ENCODE measurements at places on chromosomes 16 and 17.

DNA sequence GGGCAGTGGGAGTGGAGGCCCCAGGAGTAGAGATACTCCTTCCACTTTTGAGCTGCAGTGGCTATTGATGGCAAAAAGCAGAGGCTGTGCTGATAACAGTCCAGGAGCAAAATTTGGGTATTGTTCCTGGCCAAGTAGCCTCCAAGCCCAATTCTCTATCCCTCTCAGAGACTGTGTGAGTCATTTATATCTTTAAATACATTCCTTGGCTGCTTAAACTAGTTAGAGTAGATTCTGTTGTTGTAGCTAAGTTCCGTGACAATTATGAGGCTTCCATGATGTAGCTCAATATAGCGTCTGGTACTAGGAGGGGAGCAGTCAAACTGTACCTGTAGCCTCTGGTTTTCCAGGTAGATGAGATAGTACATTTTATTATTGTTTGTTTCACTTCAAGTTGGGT is 19.9 kb upstream of the UBE2G1 start:
- no peaks in the 10 kb centered on the region for H3K4me1 ChIP-seq
- no peaks in the 10 kb centered on the region for H3K27me3 ChIP-seq
- DNase-seq: no peak
- H3K36me3 ChIP-seq: no peaks in the 10 kb centered on the region

GRCh38 chr17:42560246-42560645 is 1.7 kb upstream of the COASY start:
- no peak overlapping the region for H3K27ac ChIP-seq
- H3K27me3 ChIP-seq: no peaks in the 10 kb centered on the region
- no peak for DNase-seq
- H3K36me3 ChIP-seq: no peaks in the 10 kb centered on the region
- peaks cover 44% of the 10 kb centered on the region for H3K4me1 ChIP-seq
- H3K4me3 ChIP-seq: no peak overlapping the region

DNA sequence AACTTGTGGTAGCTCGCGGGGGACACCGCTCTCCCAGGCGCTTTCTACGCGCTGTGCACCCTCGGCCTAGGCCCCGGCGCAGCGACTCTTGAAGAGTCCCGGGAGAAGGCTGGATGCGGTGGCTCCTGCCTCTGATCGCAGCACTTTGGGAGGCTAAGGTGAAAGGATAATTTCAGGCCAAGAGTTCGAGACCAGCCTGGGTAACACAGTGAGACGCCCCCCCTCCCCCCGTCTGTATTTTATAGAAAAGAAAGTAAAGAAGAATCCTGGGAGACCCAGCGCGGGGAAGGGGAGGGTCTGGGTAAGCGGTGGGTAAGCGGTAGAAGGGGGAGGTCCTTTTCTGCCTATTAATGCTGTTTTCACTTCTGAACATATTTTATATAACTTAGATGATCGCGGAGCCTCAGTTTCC is 486 bp upstream of the PLLP start:
- H3K4me3 ChIP-seq: peak overlapping the region; percentile 57
- H3K27me3 ChIP-seq: no peaks in the 10 kb centered on the region
- DNase-seq: no peak
- peak overlapping the region; percentile 57 for H3K27ac ChIP-seq
- peaks cover 25% of the 10 kb centered on the region for H3K4me1 ChIP-seq

- DNase-seq: no peak
- no peaks in the 10 kb centered on the region for H3K27me3 ChIP-seq
- H3K27ac ChIP-seq: no peak overlapping the region
- no peaks in the 10 kb centered on the region for H3K36me3 ChIP-seq
- no peak overlapping the region for H3K4me3 ChIP-seq
Observed at GRCh38 chr16:25052530-25052929, 37.4 kb upstream of the ARHGAP17 start.

GRCh38 chr17:31392856-31393748 is 1.6 kb downstream of the RAB11FIP4 start:
- H3K36me3 ChIP-seq: no peaks in the 10 kb centered on the region
- peaks cover 18% of the 10 kb centered on the region for H3K4me1 ChIP-seq
- H3K4me3 ChIP-seq: no peak overlapping the region
- DNase-seq: no peak
- H3K27me3 ChIP-seq: no peaks in the 10 kb centered on the region

GRCh38 chr17:73022694-73023093 is 69.8 kb downstream of the SLC39A11 start:
- no peak for DNase-seq
- no peaks in the 10 kb centered on the region for H3K36me3 ChIP-seq
- no peak overlapping the region for H3K4me3 ChIP-seq
- peaks cover 6% of the 10 kb centered on the region for H3K4me1 ChIP-seq
- H3K27me3 ChIP-seq: no peaks in the 10 kb centered on the region
- H3K27ac ChIP-seq: no peak overlapping the region

DNA sequence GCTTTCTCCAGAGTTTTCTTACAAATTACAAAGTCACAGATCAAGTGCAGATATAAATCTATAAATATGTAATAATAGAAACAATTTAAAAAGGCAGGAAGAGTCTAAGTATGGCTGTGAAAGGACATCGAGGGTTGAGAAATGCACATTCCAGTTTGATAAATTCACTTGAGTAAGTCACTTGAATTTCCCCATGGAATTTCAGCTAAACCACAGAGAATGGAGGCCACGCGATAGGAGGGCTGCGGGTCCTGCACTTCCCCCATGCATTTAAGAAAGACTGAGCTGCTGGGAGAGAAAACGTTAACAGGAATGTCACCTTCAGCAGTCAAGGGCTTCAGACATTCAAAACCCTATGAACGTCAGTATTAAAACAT is 6.1 kb upstream of the MXRA7 start:
- H3K4me1 ChIP-seq: peaks cover 14% of the 10 kb centered on the region
- H3K36me3 ChIP-seq: no peaks in the 10 kb centered on the region
- no peaks in the 10 kb centered on the region for H3K27me3 ChIP-seq

DNA sequence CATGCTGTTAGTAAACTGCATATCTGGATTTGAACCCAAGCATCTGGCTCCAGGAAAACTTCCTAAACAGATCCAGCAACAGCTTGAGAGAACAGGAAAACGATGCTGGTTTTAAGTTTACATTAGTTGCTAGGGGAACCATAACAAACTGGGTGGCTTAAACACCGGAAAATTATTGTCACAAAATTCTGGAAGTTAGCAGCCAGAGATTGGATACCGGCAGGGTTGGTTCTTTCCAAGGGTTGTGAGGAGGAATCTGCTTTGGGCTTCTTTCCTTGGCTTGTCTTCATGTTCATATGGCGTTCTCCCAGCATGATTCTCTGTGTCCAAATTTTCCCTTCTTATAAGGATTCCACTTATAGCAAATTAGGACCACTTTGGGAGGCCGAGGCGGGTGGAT is 276.9 kb upstream of the TOM1L1 start:
- H3K4me3 ChIP-seq: no peak overlapping the region
- H3K36me3 ChIP-seq: no peaks in the 10 kb centered on the region
- DNase-seq: no peak

- no peaks in the 10 kb centered on the region for H3K27me3 ChIP-seq
- H3K27ac ChIP-seq: no peak overlapping the region
- no peak overlapping the region for H3K4me3 ChIP-seq
- no peaks in the 10 kb centered on the region for H3K4me1 ChIP-seq
Observed at GRCh38 chr17:21689604-21690003, 2.7 kb upstream of the KCNJ18 start.

DNA sequence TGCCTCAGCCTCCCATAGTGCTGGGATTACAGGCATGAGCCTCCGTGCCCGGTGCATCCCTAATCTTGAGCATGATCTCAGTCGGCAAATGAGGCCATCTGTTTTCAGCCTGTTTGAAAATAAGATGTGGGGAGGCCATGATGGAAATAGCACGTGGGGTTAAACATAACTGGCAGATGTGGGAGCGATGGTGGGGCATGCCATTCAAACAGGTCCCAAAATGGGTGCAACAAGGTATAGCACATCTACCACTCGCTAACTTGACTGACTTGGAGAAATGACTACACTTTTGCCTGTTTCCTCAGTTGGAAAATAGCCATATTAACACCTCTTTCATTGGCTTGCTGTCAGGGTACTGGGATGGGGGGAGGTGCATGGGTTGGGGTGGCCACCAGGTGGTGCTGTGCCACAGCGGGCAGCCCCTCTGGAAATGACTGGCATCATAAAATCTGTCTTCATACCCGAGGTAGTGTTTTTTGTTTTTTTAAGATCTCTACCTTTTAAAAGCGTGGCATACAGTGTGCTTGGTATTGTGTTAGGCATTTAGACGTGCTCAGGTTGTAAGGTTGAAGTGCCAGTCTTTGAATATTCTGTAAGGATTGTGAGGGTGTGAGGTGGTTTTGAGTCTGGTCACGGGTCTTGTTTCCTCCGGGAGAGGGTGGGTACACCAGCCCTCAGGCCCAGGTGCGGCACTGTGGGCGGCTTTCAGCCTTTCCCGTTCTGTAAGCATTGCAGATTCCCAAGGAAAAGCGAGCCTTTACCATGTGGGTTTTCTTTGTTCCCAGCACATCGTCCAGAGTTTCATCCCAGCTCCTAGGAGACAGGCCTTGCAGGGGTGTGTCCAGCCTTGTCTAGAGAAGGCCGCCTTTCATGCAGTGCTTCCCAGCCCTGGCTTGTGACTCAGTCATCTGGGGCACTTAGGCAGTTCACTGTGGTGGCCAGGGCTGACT is 2.9 kb upstream of the TTYH2 start:
- H3K36me3 ChIP-seq: no peaks in the 10 kb centered on the region
- H3K4me1 ChIP-seq: peaks cover 74% of the 10 kb centered on the region
- H3K27me3 ChIP-seq: no peaks in the 10 kb centered on the region
- DNase-seq: no peak

- no peaks in the 10 kb centered on the region for H3K36me3 ChIP-seq
- no peaks in the 10 kb centered on the region for H3K27me3 ChIP-seq
- DNase-seq: no peak
- H3K4me1 ChIP-seq: peaks cover 7% of the 10 kb centered on the region
- H3K27ac ChIP-seq: no peak overlapping the region
- no peak overlapping the region for H3K4me3 ChIP-seq
Observed at GRCh38 chr16:3997231-3997841, 116.8 kb upstream of the CREBBP start.

DNA sequence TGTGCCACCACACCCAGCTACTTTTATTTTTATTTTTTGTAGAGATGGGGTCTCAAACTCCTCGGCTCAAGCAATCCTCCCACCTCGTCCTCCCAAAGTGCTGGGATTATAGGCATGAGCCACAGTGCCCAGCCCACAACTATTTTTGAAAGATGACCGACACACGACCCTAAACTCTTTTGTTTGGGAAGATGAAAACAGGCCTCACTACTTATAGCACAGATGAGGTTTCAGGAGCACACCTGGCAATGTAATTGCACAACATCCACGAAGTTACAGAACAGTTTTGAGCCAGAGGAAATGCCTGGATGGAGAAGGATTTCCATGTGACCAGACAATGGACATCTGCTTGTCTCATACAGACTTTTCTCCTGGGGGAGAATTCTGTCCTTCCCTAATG is 43.4 kb upstream of the PRSS54 start:
- H3K4me3 ChIP-seq: no peak overlapping the region
- no peak for DNase-seq
- H3K4me1 ChIP-seq: peaks cover 5% of the 10 kb centered on the region
- no peaks in the 10 kb centered on the region for H3K36me3 ChIP-seq

GRCh38 chr17:81858967-81859905 is 1.1 kb downstream of the P4HB start:
- H3K4me1 ChIP-seq: peaks cover 73% of the 10 kb centered on the region
- H3K4me3 ChIP-seq: peak overlapping the region; percentile 86
- DNase-seq: peak; percentile 87

DNA sequence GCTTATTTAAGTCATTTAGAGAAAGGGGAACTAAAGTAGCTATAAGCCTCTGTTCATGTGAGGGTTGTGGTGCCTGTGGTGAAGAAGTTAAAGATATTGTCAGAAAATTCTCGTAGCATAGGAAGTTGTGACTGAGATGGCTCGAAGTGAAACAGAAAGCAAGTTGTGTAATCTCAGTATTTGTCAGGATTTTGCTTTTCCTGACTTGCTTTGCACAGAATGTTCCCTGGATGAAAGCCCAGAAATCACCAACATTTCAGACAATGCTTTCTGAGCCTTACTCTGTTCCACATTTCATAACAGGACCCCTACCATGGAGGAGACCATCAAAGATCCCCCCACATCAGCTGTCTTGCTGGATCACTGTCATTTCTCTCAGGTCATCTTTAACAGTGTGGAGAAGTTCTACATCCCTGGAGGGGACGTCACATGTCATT is 10.6 kb downstream of the CALCOCO2 start:
- H3K4me1 ChIP-seq: peaks cover 71% of the 10 kb centered on the region
- H3K4me3 ChIP-seq: peak overlapping the region; percentile 47
- no peaks in the 10 kb centered on the region for H3K27me3 ChIP-seq
- H3K36me3 ChIP-seq: peaks cover 34% of the 10 kb centered on the region
- peak overlapping the region; percentile 93 for H3K27ac ChIP-seq

- H3K4me3 ChIP-seq: no peak overlapping the region
- H3K4me1 ChIP-seq: peaks cover 15% of the 10 kb centered on the region
- H3K36me3 ChIP-seq: no peaks in the 10 kb centered on the region
Observed at GRCh38 chr16:3490911-3491629, 4.2 kb downstream of the C16orf90 start.

- DNase-seq: no peak
- no peaks in the 10 kb centered on the region for H3K36me3 ChIP-seq
- H3K27ac ChIP-seq: no peak overlapping the region
- H3K27me3 ChIP-seq: no peaks in the 10 kb centered on the region
Observed at GRCh38 chr16:75789237-75789636, 62.9 kb upstream of the CPHXL start.

- H3K36me3 ChIP-seq: no peaks in the 10 kb centered on the region
- H3K27ac ChIP-seq: no peak overlapping the region
- peaks cover 9% of the 10 kb centered on the region for H3K4me1 ChIP-seq
- no peaks in the 10 kb centered on the region for H3K27me3 ChIP-seq
- DNase-seq: peak; percentile 20
Observed at GRCh38 chr17:77722366-77722765, 236.1 kb upstream of the TNRC6C start.

- H3K4me3 ChIP-seq: no peak overlapping the region
- H3K27me3 ChIP-seq: no peaks in the 10 kb centered on the region
- H3K36me3 ChIP-seq: no peaks in the 10 kb centered on the region
- no peaks in the 10 kb centered on the region for H3K4me1 ChIP-seq
- no peak overlapping the region for H3K27ac ChIP-seq
Observed at GRCh38 chr16:25896411-25896810, 204.7 kb downstream of the HS3ST4 start.

DNA sequence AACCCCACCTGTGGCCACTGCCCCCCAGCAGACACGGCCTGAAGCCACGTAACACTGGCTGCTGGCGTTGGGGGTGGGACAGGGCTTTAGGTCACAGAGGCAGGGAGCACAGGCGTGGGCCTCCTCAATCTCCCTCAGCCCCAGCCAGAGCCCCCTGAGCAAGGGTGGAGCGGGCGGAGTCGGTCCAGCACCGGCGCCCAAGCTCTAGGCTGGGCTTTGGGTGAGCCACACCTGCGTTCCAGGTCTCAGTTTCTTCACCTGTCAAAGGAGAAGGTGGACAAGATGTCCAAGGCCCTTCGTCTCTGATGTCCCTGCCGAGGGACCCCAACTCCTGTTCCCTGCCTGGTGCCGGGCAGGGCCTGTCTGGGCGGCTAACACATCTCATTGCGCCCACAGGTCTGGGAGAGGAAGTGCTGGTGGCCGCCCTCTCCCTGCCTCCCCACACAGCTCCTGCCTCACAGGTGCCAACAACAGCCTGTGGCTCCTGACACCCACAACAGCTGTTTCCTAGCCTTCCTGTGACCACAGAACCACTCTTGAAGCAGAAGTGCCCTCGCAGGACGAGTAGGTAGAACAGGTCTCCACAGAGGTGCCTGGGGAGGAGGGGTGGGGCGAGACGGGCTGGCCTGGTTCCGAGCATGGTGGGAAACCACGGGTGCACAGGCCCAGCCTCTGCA is 12.0 kb downstream of the FAM83G start:
- H3K27me3 ChIP-seq: no peaks in the 10 kb centered on the region
- H3K27ac ChIP-seq: no peak overlapping the region
- peaks cover 66% of the 10 kb centered on the region for H3K4me1 ChIP-seq
- H3K36me3 ChIP-seq: no peaks in the 10 kb centered on the region
- DNase-seq: no peak

- H3K36me3 ChIP-seq: no peaks in the 10 kb centered on the region
- no peak overlapping the region for H3K4me3 ChIP-seq
- H3K4me1 ChIP-seq: no peaks in the 10 kb centered on the region
- no peak for DNase-seq
- no peak overlapping the region for H3K27ac ChIP-seq
Observed at GRCh38 chr16:88484505-88485365, 31.7 kb downstream of the ZFPM1 start.

All from vagina (tissue), 2 donors.